ENCODE measurements at places on chromosomes 12 and 14. TPM values are rescaled to one million over a fixed set of nuclear protein-coding genes. Genes with fewer than 3 reads are reported as not detected.

DNA sequence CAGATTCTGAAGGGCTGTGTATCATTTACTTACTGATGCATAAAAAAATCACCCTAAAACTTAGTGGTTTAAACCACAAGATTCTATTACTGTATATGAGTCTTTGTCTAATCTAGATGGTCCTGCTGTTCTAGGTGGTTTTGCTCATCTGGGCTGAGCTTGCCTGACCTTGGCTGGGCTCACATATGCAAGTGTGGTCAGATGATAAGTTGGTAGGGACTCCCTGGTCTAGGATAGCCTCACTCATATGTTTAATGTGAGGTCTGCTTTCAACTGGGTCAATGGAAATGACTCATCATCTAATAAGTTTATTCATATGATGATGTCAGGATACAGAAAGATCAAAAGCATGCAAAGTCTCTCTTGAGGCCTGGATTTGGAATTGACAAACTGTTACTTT is 887.8 kb downstream of the TRHDE start:
- DNase-seq, result no peak

- DNase-seq, result no peak
These were observed 287.6 kb downstream of the CEP128 start for GRCh38 chr14:80653956-80654355.

- DNase-seq, result no peak
These were observed at the start of gene CLECL1 for GRCh38 chr12:9732921-9733461. TSS of gene CLECL1 (minus strand) at chr12:9733097.

- no peak for DNase-seq
These were observed 170.9 kb upstream of the RTL1 start for GRCh38 chr14:101074196-101075024.

- no peak for DNase-seq
These were observed 295.8 kb upstream of the SEL1L start for GRCh38 chr14:81829447-81829846.

DNA sequence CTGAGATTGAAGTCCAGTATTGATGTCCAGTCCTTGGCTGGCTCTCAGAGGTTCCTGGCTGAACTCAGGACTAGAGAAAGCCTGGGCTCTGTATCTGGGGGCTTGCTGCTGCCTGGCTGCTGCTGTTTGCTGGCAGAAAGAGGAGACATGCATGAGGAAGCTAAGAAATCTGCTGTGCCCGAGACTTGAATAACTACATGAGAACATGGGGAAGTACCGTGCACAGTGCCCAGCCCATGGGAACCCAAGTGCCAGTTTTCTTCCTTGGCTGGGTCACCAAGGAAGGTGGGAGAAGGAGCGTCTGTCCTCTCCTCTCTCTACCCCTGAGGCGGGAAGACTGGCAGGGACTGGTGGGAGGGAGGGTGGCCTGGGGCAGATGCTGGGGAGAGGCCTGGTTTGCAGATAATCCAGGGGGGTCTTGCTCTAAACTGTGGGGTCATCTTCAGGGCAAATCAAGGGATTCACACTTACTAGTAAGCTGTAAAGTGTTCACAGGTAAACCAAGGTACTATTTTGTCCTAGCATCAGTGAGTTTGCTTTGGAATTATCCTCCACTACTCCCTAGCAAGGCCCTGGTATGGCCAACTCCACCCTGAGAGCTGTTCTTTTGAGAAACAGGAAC is 13.8 kb upstream of the ZFP36L1 start:
- DNase-seq, result no peak

- DNase-seq, result no peak
These were observed 82.7 kb downstream of the KTN1 start for GRCh38 chr14:55662752-55663151.

DNA sequence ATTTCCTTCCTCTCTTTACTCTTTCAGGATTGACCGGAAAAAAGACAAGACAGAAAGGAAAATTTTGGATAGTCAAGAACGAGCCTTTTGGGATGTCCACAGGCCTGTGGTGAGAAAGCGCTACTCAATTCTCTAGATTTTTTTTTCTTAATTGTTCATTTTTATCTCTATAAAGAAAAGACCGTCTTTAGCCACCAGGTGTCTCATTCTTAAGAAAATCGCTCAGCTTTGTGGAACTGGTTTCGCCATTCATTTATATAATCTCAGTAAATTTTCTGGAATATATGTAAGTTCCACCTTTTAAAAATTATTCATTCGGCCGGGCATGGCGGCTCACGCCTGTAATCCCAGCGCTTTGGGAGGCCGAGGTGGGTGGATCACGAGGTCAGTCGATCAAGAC is 421.1 kb downstream of the DPF3 start:
- DNase-seq, result no peak

DNA sequence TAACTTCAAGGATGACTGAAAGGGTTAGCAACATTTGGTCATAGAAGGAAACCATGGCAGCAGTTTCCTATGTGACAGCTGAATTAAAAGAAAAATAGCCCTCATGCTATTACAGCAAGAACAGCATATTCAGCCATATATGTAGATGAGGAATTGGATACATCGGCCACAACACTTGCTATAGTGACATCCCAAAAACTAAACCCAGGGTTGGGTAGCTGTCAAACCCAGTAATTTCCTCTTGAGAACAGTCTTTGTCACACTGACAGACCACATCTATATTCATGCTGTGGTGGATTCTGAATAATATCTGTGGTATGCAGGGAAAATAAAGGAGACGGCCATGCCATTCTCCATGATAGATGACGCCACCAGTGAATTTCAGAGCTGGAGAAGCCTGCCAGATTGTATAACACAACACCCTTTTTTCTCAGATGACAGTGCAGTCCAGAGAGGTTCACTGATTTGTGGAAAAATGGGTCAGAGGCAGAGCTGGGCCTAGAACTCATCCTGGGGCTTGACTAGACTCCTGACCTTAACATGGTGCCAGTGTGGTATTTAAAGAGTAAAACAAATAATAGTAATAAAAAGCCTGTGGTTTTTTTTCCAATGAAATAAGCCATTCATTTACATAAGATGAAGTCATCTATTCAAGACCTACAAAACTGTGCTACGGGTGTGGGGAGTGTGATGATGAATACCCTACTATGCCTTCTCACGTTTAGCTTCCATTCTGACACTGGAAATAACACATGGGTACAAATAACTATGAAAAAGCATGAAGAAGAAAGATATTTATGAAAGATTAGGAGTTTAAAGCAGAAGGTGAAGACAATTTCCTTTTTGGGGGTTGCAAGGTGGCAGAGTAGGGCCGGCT is 32.3 kb downstream of the EFCAB11 start:
- peak; percentile 25 for DNase-seq

GRCh38 chr12:117671734-117672133 is 297.1 kb downstream of the KSR2 start:
- no peak for DNase-seq

DNA sequence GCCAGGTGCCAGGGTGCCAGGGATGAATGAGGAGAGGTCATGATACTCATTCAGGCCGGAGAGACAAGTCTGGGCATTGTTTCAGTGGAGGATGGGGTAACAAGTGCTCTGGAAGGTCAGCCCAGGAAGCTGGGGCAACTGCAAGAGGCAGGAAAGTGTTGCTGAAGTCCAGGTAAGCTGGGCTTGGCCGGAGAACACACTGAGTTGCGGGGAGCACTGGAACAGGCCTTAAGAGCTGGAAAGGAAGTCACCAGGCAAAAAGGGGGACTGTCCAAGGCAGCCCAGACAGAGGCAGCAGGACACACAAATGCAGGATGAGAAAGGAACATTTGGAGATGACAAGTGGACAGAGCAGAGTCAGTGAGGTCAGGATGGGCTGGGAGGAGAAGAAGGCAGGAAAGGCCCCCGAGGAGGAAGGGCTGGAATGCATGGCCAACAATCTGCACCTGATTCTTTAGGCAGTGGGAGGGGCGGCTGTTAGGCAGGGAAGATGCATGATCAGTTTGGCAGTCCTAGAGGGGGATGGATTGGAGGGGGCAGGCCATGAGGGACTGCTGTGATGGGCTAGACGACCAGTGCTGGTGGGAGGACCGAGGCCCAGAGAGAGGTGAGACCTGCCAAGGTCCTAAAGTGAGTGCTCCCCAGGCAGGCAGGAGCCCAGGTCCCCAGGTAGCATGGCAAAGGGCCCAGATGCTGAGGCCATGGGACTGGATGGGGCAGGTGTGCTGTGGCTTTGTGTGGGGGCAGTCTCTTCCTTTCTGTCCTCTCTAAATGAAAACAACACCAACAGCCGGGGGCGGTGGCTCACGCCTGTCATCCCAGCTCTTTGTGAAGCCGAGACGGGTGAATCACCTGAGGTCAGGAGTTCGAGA is 17.2 kb upstream of the HHIPL1 start:
- DNase-seq, result no peak

DNA sequence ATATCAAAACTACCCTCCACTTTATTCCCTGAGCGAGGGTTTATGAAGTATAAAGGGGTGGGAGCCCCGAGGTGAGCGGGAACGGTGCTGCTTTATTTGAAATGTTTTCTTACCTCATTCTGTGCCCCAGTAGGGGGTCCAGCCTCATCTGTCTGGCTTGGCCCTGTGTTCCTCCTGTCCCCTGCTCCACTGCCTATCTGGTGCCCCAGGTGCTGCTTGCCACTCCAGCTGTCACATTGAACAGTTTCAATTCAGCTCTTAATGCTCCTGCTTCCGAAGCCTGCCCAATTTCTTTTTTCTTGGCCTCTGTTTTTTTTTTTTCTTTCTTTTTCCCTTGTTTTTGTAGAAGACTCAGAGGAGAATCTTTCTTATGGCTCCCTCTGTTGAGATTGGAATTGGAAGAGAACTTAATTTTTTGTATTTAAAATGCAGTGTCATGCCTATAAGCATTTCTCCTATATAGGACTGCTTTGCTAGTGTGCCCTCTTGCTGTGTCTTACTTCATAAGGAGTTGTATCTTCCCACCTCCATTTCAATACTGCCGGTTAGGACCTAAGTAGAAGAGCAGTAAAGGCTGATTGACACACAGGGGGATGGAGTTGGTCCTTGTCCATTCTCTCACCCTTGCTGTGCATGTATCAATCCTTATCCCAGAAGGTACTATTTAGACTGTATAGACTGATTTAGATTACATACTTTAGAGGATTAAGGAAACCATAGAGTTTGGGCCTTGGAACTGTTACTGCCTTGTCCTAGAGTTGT is 2.3 kb downstream of the ATXN7L3B start:
- no peak for DNase-seq

SCNN1A gene
- polyA plus RNA-seq, result 13.2 TPM

KLHL33 gene
- polyA plus RNA-seq, result not detected

ITGB7 gene
- polyA plus RNA-seq, result 2.4 TPM

ANG gene
- 4.0 TPM for polyA plus RNA-seq
